ENCODE measurements at places on chromosomes 1 and 21.

- no peak for DNase-seq
Observed at GRCh38 chr1:43446388-43446740, 7.4 kb downstream of the HYI start.

DNA sequence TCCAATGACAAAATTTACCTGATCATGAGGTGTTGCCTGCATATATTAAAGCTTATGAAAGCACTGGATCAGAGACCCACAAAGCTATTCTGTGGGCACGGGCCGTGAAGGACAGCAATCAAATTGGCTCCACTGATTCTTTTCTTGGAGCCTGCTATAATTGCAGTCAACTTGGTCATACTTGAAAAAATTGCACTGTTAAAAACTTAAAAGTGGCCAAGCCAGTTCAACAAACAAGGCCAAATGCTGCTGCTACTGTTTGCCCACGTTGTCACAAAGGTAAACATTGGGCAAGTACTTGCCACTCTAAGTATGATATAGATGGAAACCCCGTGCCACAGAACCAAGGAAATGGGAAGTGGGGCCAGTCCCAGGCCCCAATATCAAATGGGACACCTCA lies 37.8 kb downstream of the CYP4A11 start:
- no peak for DNase-seq

DNA sequence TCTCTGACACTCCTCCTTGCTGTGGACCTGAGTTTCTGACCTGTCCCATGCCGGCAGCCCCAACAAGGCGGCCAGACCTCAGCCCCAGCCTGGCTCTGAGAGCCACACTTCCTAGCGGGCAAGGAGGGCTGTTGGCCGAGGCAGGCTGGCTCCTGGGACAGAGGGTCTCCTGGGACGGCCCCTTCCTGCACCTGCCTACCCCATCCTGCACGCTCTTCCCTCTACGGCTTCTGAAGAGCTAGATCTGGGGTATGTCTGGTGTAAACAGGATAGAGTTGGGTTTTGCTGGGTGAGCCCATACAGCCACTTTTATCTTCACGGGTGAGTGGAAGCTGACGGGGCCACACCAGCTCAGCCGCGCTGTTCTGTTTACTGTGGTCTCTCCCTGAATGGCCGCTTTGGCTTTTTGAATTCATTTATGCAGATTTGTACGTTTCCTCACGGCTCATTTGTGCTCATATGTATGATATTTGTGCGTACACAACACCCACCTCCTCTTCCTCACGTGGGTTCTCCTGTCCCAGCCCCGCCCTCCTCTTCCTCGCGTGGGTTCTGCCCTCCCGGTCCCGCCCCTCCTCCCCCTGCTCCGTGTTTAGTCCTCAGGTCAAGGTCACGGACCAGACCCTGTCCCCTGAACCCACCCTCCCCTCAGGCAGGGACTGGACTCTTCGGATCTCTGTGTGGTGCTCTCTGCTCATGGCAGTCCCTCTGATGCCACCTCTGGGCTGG lies 34.7 kb upstream of the POFUT2 start:
- no peak for DNase-seq

GRCh38 chr1:169048043-169048442 lies 58.4 kb upstream of the ATP1B1 start:
- DNase-seq, result no peak

- DNase-seq, result peak; percentile 68
Observed at GRCh38 chr1:68178821-68179490, 53.4 kb downstream of the WLS start.

- DNase-seq, result no peak
Observed at GRCh38 chr1:208233546-208233945, 10.6 kb downstream of the PLXNA2 start.

DNA sequence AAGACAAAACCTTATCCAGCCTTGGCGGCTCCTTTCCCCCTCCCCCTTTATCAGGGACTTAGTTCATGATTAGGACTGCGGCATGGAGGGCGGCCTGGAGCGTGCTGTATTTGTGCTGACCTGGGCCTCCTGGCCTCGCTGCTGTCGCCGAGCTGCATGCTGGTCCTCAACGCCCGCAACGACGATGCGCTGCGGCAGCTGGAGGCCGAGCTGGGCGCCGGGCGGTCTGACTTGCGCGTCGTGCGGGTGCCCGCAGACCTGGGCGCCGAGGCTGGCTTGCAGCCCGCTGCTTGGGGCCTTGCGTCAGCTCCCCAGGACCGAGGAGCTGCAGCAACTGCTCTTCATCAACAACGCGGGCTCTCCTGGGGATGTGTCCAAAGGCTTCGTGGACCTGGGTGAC lies 70.9 kb downstream of the TM2D1 start:
- no peak for DNase-seq

DNA sequence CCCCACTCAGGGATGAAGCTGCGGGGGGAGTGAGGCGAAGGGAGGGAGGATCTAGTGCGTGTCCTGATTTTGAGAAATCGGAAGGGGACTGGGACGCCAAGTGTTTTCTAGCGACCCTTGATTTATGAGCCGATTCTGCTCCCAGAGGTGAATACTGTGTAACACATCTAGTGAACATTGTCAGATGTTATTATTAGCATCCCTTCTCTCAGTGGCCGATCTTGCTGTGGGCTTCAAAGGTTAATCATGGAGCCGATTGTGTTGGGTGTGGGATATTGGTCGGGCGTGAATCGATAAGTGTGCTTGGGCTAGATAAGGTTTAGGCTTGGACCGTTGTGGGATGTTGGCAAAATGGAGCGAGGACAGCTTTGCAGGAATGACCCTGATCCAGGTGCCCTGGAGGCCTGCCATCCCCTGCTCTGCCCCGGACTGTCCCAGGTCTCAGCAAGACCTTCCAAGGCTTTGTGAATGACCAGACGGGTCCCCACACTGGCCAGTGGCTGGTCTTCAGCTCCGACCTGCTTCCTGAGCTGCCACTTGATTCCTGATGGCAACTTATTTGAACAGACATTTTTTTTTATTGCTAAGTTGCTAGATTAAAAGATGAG lies 2.2 kb downstream of the AJAP1 start:
- no peak for DNase-seq

- no peak for DNase-seq
Observed at GRCh38 chr1:27060891-27061290, 48.2 kb upstream of the TENT5B start.

DNA sequence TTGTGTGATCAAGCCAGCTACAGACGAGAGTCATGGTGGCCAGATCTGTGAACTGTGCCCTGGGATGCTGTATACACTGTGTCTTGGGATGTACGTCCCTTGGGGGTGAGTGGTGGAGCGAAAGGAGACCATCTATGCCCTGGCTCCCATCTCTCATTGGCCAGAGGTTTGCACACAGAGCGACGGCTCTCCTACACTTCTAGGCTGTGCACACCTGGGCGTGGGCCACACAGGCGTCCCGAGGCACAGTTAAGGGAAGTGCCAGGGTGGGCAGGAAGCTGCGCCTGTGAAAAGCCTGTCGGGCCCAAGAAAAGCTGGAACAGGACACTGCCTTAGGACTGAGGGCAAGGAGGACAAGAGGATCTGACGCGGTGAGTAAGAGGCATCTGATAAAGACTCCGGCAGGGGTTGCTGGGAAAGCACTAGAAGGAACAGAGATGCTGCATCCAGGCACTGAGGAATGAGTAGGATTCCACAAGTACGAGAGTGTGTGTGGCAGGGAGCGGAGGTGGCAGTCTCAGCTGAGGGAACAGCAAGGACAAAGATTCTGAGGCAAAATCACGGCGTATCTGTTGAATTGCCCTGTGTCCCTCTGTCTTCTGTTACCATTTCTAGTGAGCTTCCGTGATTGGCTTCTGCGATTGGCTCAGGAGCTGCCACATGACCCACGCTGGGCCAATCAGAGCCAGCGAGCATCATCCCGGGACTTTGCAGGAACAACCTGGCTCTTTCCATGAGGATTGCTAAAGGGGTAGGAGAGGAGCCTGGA lies 67.9 kb upstream of the ZBTB40 start:
- no peak for DNase-seq

GRCh38 chr21:33008333-33009051 lies 17.2 kb upstream of the OLIG2 start:
- no peak for DNase-seq

GRCh38 chr1:107318932-107319331 lies 178.1 kb downstream of the NTNG1 start:
- DNase-seq, result no peak

DNA sequence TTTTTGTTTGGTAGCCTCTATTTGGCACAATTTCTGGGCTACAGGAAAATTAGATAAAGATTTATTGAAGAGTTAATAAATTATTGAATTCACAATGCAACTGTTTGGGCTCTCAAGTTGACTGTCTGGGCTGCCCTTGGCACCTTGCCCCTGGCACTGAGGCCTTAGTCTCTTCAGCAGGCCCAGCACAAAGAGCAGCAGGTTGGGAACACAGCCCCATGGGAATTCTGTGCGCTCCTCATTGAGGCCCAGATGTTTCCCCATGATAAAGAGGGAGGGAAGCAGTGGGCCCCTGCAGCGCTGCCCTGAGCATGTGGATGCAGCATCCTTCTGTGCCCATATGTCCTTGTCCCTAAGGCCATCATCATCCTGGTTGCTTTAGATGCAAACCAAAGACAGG lies 2.9 kb downstream of the CRNN start:
- DNase-seq, result no peak

- DNase-seq, result peak; percentile 51
Observed at GRCh38 chr1:110615548-110616130, 9.5 kb upstream of the KCNA2 start.

DNA sequence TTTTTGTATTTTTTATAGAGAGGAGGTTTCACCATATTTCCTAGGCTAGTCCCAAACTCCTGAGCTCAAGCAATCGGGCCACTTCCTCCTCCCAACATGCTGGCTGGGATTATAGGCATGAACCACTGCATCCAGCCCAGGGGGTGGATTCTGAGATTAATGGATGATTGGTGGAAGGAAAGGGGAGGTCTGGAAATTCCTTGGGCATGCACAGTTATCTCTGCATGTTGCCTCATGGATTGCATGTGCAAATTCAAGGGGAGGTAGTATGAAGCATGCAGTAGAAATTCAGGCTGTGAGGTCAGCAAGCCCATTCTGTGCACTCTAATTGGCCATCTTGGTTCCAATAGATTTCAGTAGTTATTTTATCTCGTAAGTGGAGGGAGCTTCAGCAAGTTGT lies 124.4 kb downstream of the SPATA46 start:
- no peak for DNase-seq

DNA sequence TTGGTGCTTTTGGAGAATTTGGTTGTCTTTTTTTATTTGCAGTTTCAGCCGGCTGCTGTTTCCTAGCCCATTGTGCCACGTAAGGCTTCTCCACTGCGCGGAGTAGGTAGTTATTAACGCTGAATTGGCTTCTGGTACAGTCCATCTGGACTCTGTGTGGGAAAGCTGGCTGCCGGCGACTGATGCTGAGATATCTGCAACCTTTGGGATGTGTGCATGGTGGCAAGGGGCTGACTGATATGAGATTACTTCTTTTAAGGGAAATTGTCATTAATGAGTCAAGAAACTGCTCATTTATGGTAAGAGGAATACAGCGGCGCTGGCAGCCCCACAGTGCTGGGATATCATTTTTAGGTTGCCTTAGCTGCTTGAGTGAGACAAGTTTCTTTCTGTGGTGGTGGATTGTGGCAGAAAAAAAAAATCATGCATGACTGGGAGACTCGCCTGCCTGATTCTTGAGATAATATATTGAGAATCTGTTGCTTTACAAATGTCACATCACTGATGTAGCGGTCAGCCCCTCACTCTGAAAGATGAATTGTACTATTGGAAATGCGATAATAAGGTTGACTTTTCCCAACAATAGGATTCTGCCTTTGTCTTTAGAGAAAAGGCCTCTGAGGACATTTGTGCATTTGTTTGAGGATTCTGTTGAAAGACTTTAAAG lies 2.5 kb upstream of the ELAVL4 start:
- DNase-seq, result no peak

DNA sequence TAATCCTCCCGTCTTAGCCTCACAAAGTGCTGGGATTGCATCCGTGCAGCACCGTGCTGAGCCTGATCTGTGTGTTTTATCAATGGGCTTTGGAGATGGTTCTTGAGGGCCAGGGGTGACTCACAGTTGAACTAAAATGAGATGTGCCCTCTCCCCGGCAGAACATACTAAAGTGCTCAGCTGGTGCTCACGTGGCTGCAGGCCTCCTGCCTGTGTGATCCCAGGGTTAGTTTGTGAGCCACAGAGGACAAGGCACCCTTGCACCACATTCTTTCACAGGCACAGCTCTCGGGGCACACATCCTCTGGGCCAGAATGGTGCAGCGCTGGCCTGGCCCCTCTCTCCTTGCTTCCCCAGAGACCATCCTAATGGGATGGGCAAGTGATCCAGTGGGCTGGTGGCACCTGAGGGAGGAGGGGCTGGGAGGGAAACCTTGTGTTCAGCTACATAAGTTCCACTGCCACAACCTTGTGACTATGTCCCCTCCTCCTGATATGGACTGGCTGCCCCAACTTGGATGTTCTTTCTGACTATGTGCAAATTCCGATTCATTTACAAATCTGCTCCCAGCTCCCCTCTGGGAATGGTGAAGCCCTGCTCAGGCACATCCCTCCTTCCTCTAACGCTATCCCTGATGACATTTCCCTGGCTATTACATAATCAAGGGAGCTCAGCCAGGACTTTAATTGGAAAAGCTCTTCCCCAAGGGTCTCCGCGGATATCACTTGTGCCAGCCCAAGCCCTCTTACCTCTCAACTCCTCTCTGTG lies 197.0 kb upstream of the EDN2 start:
- DNase-seq, result peak; percentile 52

DNA sequence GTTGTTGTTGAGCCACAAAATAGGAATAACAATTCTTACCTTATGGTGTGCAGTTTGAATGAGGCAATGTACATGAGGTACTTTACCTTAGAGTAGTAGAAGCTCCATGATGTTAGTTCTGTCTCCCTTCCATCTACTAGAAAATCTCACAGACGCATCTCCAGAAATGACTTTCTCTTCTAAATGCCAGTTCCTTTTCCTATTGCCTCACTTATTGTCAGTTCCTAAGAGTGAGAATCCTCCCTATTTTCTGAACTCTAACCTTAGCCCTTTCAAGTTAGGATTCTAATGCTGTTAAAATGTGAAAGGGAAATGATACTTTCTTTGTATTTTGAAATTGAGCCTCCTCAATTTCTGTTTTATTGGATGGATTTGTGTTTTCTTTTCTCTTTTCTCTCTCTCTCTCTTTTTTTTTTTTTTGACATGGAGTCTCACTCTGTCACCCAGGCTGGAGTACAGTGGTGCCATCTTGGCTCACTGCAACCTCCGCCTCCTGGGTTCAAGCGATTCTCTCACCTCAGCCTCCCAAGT lies 18.6 kb upstream of the MAPKAPK2 start:
- DNase-seq, result no peak

DNA sequence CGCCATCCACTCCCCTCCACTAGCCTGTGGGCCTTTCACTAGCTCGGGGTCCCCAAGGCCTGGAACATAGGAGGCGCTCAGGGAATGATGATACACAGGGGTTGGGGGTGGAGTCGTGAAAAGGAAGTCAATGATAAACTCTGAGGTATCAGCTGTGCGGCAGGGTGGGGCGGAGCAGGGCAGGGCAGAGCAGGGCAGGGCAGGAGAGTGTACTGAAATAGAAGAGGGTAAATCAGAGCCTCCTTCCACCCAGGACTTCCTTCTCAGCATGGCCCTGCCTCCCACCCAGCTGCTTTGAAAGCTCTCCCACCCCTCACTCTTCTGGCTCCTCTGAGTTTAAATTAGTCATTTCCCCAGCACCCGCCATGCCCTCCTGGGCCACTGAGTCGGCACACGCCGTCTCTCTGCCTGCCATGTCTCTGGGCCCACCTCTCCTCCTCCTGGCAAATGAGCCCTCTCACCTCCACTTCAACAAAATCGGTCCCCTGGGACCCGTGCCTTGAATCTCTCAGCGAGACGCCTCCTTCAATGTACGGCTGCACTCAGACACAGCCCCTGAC lies 16.9 kb downstream of the CAPZB start:
- no peak for DNase-seq

GRCh38 chr1:70994753-70995268 lies 52.8 kb downstream of the PTGER3 start:
- no peak for DNase-seq

- DNase-seq, result no peak
Observed at GRCh38 chr1:230176326-230176725, 109.3 kb downstream of the GALNT2 start.
